Lower leg skin (tissue), 4 donors: ENCODE measurements at places on chromosomes 6 and 20. TPM values are rescaled to one million over a fixed set of nuclear protein-coding genes. Genes with fewer than 3 reads are reported as not detected.

The CASS4 gene
- 2.9 TPM for total RNA-seq

The MYCT1 gene
- 6.3 TPM for total RNA-seq

The TRIM27 gene
- total RNA-seq = 36.7 TPM

The NRSN1 gene
- total RNA-seq = not detected

The MACROD2 gene
- 20.1 TPM for total RNA-seq

The HSPA1A gene
- 324 TPM for total RNA-seq

The ZNF391 gene
- 1.1 TPM for total RNA-seq

The SYCP2L gene
- total RNA-seq = not detected

The PRL gene
- total RNA-seq = not detected

The LKAAEAR1 gene
- total RNA-seq = not detected
